ENCODE measurements at places on chromosomes 11 and 22.

DNA sequence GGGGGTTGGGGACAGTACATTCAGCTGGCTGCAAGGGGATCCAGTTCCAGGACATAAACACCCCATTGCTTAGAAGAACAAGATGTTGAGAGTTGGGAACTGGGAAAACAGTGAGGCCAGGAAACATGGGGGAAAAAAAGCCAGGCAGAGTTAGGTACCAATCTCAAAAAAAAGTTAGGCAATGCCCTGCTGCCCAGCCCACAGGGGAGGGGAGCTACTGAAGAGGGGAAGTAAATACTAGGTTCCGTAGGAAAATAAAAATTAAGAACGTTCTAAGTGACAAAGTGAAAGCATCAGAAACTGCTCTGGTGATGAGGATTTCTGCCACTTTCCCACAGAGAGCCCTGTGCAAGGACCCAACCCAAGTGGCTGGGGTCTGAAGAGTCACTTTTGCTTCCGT lies 12.0 kb downstream of the SPTBN2 start:
- DNase-seq: no peak

GRCh38 chr11:100847696-100848216 lies 160.7 kb downstream of the ARHGAP42 start:
- no peak for DNase-seq

GRCh38 chr11:61118406-61118805 lies 16.1 kb downstream of the CD5 start:
- no peak for DNase-seq

DNA sequence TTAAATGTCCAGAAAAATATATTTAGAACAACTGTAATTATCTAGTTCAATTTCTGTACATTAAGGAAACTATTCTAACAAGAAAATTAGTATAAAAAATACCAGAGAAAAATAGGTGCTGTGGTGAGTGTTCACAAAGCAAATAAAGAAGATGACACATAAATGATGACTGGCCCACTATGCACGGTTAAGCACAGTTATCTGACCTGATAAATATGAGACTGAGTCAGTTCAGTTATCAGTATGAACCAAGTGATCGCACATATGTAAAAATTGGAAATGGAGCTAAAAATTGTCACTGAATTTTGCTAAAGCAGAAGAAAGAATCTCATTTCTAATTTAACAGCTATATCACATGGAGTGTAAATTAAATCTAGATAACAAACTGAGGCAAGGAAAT lies 18.8 kb upstream of the MAML2 start:
- DNase-seq: no peak

- DNase-seq: no peak
Measured at GRCh38 chr22:35621451-35621850, 4.3 kb upstream of the MB start.

DNA sequence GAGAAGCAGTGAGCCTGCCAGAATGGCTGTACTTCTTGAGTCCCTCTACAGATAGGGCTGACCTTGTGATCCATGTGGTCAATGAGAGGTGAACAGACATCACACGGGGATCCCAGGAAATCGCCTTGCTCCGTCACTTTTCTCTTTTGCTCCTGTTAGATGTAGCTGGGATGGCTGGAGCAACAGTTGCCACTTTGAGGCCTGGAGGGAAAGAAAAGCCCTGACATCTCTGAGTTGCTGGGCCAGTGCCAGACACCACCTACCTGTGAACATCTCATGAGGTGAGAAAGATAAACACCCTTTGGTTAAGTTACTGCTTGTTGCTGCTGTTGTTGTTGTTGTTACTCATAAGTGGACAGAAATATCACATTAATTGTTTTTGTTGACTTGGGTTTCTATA lies 840.3 kb downstream of the TBC1D22A start:
- DNase-seq: no peak

GRCh38 chr11:28528217-28528616 lies 420.0 kb downstream of the METTL15 start:
- DNase-seq: no peak

GRCh38 chr22:40020956-40021355 lies 26.2 kb downstream of the FAM83F start:
- DNase-seq: no peak

GRCh38 chr22:19820880-19821522 lies 33.7 kb downstream of the GNB1L start:
- DNase-seq: peak; percentile 14

DNA sequence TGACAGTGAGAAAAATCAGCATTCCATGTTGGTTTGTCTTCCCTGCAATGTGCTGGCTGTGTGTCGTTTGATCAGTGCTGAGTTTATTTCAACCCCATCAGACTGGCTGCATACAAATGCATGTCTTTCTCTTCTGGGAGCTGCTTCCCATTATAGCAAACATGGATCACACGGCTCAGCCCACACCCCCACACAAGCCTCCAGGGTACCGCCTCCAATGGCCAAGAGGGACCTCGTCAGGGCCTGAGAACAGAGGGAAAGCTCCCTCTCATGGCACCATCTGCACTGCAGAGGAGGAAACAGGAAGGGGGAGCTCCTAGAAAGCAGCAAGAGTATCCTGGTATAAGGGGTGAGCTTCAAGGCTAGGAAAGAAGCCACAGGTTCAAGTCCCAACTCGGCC lies 214.2 kb downstream of the LARGE1 start:
- no peak for DNase-seq

DNA sequence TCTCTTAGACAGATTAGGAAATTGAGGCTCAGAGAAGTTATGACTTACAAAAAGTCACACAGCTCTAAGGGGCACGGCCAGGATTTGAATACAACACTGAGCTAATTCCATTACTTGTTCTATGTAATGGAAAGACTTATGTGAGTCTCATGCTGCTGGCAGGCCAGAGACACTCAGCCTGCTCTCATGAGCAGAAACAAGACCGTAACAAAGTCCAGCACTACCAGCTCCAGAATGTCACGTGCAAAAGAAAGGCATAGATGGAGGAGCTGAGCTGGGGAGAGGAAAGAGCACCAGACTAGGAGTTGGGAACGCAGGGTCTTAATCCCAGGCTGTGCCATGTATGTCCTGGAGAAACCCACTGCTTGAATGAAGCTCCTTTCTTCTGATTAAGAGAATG lies 1.8 kb downstream of the CHRDL2 start:
- no peak for DNase-seq

- DNase-seq: no peak
Measured at GRCh38 chr11:11780858-11781257, 60.9 kb upstream of the USP47 start.

DNA sequence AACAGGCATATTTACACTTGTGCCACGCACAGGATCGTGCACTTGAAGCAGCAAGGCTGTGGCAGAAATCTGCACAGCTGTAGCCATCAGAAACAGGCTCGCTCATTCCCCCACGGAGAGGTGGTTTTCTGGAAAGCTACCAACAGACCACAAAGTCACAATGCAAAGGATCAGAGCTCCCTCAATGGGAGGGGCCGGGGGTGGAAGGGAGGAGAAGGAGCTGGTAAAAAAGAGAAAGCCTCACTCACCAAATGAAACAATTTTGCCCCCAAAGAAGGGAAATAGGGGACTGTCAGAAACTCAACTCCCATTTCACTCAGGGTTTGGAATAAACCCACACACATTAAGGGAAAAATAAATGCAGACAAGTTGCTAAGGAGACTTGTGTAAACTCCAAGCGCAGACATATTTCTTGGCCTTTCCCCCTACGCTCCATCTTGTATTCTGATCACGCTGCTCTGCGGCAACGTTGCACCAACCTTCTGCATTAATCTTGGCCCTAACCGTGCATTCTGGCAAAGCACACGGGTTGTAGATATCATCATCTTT lies 43.2 kb upstream of the BLID start:
- no peak for DNase-seq

DNA sequence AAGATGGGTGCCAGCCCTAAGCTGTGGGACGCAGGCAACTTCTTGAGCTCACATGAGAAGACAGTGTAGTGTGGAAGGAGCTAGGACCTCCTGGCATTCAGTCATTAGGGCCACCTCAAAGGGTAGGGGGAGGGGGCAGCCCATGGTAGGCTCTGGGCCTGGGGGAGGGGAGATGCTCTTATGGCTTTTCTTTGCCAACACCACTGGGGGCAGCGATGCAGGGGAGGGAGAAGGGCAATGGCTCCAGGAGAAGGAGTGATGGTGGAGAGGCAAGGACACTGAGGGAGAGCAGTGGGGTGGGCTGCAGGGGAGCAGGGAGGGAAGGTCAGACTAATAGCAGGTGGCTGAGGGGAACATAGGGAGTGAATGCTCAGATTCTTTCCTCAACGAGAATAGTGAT lies 63.3 kb upstream of the SUSD2 start:
- no peak for DNase-seq

GRCh38 chr11:6736495-6737121 lies 35.2 kb downstream of the OR2AG2 start:
- DNase-seq: no peak

GRCh38 chr11:116473206-116473769 lies 299.5 kb downstream of the BUD13 start:
- DNase-seq: no peak

DNA sequence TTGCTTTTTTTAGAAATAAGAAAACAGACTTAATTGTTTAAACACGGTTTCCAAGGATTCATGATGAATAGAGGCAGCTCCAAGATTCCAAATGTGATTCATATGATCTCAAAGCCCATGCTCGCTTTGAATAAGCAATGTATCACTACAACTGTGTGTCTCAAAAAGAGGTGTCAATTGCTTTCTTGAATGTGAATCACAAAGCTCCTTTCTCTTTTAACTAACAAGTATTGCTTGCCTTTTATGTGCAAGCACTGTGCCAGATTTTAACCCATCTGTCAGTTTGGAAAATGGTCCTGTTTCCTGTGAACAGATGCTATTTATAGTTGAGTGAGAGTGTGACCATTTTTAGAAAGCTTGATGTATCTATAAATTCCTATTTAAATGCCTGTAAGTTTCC lies 6.5 kb downstream of the OOSP1 start:
- DNase-seq: no peak

- DNase-seq: peak; percentile 78
Measured at GRCh38 chr11:95089620-95090542, at the start of gene ENDOD1. TSS of gene ENDOD1 (plus strand) at chr11:95089846. CDS start at chr11:95089928, 82 bp downstream.

DNA sequence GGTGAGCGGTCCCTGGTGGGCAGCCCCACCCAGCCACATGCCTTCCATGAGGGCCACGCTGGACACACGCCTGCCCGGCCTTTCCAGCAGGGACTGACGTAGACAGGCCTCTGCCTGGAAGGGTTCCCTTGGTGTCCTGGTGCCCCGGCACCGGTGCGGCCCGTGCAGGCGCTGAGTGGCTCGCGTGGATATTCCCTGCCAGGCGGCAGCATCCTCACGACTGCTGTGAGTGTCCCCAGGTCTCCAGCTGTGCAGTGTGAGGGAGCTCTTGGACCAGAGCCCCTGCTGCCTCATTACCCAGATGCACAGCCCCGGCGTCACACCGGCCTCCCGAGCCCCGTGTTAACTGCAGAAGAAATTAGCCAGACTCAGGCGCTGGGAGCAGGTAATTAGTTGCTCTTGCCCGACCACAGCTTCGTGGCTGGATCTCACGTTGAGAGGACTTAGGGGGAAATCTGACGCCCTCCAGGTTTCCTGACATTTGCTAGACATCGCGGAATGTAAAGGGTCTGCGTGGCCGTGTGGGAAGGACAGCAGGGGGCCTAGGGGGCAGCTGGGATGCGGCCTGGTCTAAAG lies 1196.3 kb downstream of the BRD1 start:
- DNase-seq: no peak

DNA sequence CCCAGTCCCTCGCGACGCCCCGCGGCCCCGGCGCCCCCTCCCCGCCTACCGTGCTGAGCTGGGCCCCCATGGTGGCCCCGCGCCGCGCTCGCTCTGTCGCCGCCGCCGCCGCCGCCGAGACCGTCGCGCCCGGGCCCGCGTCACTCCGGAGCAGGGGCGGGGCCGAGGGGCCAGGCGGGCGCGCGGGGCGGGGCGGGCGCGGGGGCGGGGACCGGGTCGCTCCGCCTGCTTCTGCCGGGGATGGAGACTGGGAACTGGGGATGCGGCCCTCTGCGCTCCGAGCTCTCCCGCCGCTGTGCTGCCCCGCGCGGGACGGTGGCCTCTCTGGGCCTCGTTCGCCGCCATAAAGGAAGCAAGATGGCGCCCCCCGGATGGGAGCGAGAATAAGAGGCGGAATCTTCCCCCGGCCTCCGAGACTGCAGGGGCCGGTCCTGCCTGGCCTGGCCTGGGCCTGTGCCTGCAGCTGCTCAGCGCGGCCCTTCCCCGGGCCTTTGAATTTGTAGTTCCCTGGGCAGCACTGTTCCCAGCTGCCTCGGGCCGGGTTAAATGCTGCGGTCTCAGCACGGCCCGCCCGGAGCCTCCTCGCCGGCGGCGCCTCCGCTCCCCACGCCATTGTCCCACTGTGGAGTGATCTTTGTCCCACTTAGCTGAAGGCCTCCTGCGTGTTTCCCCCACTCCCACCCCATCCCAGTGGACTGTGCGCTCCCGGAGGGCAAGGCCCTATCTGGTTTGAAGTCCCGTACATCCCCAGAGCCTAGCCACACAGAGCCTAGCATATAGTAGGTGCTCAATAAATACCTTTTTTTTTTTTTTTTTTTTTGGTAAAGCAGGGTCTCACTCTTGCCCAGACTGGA lies at the start of gene CYB5R3:
TSS of gene CYB5R3 (minus strand) at position 147 of the 854 bp plus-strand sequence. CDS start at position 70, 77 bp downstream.
- DNase-seq: peak; percentile 95

GRCh38 chr11:13140873-13141655 lies 131.9 kb downstream of the RASSF10 start:
- no peak for DNase-seq

DNA sequence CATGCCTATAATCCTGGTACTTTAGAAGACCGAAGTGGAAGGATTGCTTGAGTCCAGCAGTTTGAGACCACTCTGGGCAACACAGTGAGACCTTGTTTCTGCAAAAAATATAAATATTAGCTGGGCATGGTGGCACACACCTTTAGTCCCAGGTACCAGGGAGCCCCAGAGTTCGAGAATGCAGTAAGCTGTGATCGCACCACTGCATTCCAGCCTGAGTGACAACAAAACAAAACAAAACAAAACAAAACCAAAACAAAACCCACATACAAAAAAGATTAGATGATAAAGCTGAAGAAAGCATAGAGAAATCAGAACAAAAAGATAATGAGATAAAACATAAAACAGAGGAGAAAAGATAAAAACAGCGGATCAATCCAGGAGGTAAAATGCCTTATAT lies 62.1 kb downstream of the TCF20 start:
- DNase-seq: no peak

- no peak for DNase-seq
Measured at GRCh38 chr11:127055236-127055635, 54.7 kb upstream of the KIRREL3 start.

All from GM12891 (cell line).